ENCODE measurements at places on chromosomes 7 and 10. TPM values are rescaled to one million over a fixed set of nuclear protein-coding genes. Genes with fewer than 3 reads are reported as not detected.

SLC26A4 gene
- total RNA-seq = 0.54 TPM

OR13A1 gene
- total RNA-seq = not detected

DNA sequence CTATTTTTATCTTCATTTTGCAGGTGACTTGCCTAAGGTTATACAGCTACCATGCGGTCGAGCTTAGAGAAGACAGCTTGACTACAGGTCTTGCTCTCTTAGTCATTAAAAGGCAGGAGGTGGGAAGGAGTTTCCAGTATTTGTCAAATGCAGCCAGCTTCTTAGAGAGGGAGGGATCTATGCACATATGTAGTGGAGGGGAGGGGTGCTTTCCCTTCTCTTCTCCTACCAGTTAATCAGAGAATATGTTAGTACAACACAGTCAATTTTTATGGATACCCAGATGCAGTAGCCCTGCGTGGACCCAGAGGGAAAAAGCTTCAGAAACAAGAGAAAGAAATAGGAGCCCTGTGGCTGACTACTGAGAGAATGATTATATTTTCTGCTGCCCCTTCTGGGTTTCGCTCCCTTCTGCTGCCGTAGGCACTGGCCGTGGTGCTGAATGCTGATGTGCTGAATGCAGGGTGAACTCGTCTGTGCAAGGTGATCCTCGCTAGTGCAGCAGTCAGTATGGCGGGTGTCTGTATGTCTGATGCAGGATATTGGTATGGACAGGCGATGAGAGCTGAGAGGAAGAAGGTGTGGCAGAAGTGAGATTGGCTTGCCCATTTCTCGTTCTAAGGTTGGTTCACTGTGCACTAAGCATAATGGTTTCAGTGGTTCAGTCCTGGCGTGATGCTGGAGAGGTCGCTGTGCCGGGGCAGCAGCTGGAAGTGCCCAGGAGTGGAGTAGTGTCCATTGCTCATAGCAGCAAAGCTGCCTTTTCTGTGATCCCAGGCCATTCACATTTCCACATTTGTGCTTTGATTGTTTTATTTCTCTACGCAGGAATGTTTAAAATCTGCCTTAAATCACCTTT is 189.2 kb upstream of the PODXL start:
- H3K36me3 ChIP-seq = no peaks in the 10 kb centered on the region
- no peak overlapping the region for H3K4me3 ChIP-seq
- H3K4me1 ChIP-seq = no peaks in the 10 kb centered on the region

CUBN gene
- 2.4 TPM for total RNA-seq

NACAD gene
- total RNA-seq = 8.9 TPM

ITGB8 gene
- 19.3 TPM for total RNA-seq

GHRHR gene
- total RNA-seq = not detected

- H3K4me3 ChIP-seq = no peak overlapping the region
- H3K27ac ChIP-seq = peak overlapping the region; percentile 76
- no peak for DNase-seq
- no peaks in the 10 kb centered on the region for H3K36me3 ChIP-seq
Observed at GRCh38 chr7:120733835-120734234, 124.1 kb downstream of the TSPAN12 start.

PHKG1 gene
- 5.5 TPM for total RNA-seq

- H3K27me3 ChIP-seq = no peaks in the 10 kb centered on the region
- H3K4me3 ChIP-seq = no peak overlapping the region
- no peaks in the 10 kb centered on the region for H3K36me3 ChIP-seq
Observed at GRCh38 chr7:132309102-132309805, 267.0 kb downstream of the PLXNA4 start.

DNA sequence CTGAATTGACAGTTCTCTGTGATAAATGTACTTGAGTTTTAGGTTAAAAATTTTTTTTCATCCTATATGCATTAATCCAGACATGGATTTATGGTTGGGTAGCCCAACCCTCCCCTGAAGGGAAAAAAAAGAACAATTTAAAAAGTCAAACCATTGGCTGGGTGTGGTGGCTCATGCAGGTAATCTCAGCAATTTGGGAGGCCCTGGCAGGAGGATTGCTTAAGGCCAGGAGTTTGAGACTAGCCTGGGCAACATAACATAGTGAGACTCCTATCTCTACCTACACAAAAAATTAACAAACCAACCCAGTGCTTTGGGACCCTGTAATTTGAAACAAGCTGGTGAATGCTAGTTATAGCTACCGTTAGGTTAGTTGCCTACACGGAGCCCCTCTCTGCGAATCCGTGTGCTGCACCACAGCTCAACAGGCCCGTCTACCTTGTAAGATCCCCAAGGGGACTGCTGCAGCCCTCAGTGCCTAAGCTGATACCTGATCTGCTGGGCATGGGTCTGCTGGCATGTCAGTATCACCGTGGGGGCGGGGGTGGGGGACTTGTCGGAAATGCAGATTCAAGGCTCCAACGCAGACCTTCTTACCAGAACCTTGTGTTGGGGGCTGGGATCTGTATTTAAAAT is 32.8 kb downstream of the TSPAN14 start:
- H3K4me3 ChIP-seq = no peak overlapping the region
- no peaks in the 10 kb centered on the region for H3K27me3 ChIP-seq
- H3K36me3 ChIP-seq = no peaks in the 10 kb centered on the region
- no peak for DNase-seq
- H3K27ac ChIP-seq = no peak overlapping the region
- H3K4me1 ChIP-seq = peaks cover 43% of the 10 kb centered on the region

GSTO2 gene
- total RNA-seq = 1.3 TPM

C7orf57 gene
- not detected for total RNA-seq

USP54 gene
- total RNA-seq = 42.3 TPM

- no peak overlapping the region for H3K27ac ChIP-seq
- H3K27me3 ChIP-seq = no peaks in the 10 kb centered on the region
- no peaks in the 10 kb centered on the region for H3K36me3 ChIP-seq
- H3K4me3 ChIP-seq = no peak overlapping the region
- H3K4me1 ChIP-seq = no peaks in the 10 kb centered on the region
- DNase-seq = no peak
Observed at GRCh38 chr10:14396411-14397048, 65.8 kb upstream of the FRMD4A start.
